ENCODE measurements at places on chromosomes 2 and 18.

GRCh38 chr18:76514573-76514972 is 19.5 kb upstream of the ZNF516 start:
- DNase-seq: no peak

DNA sequence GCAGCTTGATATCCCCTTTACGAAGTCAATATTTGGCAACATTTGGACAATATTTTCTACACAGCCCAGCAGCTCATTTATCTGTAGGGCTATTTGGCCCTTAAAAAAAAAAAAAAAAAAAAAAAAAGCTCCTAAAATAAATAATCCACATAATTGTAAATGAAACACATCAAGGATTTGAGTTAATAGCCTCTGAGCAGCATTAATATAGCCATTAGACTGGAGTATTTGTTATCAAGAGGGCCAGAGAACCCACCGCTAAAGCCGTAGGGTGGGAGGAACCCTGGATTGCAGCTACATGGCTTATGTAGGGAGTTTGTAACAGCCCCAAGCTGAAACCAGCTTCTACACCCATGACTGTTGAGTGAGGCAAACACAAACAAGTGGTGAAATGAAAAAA is 84.5 kb downstream of the RNF152 start:
- no peak for DNase-seq

DNA sequence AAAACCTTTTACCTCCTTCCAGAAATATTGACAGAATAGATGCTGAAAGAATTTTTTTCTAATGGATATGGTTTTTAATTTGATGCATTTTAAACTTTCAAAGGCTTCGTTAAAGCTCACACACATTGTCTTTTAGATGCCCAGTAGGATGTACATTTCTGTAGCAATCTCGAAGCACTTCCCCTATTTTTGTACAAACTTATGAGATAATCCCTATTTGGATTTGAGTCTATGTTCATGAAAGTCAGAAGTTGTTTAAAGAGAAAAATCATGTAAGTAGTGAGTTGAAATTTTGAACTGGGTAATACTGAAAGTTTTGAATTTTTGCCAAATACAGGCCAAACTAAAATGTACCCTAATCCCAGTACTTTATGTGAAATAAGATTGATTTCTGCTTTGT is 38.1 kb upstream of the MMADHC start:
- DNase-seq: no peak

GRCh38 chr2:206086716-206087350 is 859 bp upstream of the INO80D start:
- no peak for DNase-seq

GRCh38 chr2:63057249-63058143 is 6.9 kb downstream of the OTX1 start:
- no peak for DNase-seq

- DNase-seq: no peak
These were observed 98.5 kb downstream of the CELF4 start for GRCh38 chr18:37467002-37467662.

DNA sequence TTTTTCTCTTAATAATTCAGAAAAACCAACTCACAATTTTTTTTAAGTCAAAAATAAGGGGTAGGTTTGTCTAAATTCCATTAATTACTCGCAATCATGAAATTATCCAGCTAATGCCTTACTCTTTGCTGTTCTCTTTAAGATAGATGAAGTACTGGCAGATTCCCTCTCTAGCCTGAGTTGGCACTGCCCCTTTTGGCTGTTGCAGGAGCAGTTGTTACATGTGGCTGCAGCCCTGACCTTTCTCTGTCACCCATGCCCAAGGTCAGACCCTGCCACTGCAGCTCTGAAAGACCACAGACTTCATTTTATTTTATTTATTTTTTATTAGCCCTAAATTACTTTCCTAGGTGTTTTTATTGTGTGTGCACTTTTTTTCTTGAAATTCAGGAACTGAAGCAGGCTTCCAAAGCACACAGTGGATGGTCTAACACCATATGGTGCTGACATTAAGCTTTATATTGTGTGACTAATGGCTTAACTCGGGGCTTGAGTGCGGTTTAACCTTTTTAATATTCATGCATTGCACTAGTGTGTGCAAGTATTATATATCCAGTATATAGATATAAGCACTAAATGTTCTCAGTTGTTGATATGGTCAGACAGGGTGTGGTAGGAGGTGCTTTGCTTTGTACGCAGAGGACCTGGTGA is 313.0 kb downstream of the CDH2 start:
- DNase-seq: no peak

DNA sequence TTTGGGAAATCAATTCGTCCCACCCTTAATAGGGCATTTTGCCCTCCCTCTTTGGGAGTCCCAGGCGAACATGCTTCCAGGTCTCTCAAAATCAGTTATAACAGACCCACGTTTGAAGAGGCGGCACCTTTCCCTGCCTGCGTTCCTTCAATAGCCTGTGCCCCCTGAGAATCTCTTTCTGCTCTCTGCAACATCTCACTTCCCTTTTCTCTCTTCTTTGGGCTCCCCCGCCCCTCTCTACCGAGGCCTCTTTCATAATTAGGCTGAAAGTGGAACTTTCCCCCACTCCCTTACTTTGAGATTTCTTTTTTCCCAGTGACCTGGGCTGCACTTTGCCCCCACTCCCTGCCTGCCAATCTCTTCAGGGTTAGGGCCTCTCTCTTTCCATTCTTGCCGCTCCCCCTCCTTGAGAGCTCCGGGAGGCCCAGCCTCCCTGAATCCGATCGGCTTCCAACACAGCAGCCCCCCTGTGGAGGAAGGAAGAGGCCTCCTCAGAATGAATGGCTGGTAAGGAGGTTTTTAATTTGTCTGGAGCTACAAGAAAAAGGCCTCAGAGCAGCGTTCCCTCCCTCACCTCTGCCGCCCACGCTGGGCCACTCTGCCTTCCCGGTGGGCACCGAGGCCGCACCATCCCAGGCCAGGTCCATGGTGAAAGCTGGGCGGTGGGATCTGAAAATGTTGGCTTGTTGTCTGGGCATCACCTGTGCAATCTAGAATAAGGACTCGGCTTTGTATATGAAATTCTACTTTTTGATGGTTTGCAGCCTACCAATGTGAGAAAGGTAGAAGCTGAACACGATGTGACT is 162.6 kb upstream of the SIX3 start:
- no peak for DNase-seq

DNA sequence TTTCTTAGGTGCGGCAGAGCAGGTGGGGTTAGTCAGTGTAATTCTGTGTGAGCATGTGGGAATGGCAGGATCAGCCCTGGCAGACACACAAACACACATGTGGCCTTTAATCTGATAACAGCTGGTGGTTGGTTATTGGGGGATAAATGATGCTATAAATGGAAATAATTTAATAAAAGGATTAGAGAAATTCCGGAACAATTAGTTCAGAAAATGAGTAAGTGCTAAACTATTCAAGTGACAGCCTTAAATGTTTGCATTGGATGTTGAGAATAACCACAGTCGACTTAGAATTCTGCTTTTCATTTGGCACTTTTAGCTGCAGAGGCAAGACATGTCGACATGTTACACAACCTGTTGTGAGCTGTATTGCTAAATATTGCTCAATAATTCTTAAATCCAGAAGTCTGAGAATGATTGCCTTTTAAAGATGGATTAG is 7.2 kb downstream of the SMYD1 start:
- DNase-seq: no peak

- DNase-seq: no peak
These were observed 145.3 kb downstream of the C1D start for GRCh38 chr2:67917332-67918054.
